ENCODE measurements at places on chromosomes 12 and 14.

DNA sequence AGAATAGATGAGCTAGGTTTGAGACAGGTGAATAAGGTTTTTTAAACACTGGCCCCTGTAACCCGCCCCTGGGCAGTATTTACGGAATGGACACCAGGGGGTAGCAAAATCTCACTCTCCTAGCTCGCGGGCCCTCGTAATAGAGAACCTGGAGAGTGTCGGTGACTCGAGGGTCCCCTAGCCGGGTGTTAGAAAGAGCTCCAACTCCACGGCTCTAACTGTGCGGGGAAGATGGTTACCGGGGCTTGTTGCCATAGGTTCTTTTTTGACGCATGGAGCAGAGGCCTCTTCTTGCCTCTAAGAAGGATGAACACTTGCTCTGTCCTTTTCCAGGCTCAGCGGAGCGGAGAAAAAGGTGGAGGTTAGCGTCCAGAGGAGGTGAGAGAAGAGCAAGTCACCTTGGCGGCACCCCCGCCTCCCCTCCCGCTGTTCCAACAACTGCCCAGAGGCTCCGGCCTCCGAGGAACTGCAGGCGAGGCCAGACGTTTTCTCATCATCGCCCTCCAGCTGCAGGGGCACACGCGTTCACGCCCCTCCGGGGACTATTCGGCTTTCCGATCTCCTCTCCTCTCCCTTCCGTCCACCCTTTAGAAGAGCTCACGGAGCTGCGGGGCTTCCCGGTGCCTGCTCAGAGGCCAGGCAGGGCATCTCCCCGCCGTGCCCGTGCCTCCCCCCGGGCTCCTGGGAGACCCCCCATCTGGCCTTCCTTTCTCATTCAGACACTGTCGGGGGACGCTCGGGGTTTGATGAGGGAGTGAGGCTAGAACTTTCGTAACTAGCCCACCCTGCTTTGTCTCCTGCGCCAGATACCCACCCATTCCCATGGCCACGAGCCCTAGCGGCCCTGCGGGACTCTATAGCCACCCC is 1.4 kb upstream of the ARHGEF40 start:
- no peak for DNase-seq

DNA sequence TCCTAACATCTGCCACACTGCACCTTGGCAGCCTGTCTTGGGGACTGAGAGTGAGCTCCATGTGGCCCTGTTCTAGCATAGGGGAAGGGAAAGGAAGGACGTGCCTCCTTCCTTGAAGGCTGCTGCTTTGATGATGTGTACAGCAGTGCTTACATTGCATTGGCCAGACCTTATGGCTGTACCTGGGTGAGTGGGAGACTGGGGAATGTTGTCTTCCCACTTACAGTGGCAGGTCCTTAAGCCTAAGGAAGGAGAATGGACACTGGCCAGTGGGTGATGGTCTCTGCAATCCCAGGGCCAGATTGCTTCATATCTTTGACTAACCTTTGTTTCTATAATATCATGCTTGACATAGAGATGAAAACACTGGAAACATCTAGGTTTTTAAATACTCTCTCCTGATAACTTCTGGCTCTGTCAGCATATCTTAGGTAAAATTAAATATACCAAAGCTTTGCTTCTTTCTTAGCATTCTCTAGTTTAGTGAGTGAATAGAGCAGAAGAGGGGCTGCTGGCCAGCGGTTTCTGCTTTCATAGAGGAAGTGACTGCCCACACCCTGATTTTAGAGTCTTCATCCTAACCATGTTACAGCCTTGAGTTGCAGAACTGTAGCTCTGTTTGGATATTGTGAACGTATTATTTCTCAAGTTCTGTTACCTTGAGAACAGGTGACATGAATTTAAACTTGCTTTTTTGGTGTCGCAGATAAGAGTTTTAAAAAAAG is 27.2 kb downstream of the KLC1 start:
- no peak for DNase-seq

DNA sequence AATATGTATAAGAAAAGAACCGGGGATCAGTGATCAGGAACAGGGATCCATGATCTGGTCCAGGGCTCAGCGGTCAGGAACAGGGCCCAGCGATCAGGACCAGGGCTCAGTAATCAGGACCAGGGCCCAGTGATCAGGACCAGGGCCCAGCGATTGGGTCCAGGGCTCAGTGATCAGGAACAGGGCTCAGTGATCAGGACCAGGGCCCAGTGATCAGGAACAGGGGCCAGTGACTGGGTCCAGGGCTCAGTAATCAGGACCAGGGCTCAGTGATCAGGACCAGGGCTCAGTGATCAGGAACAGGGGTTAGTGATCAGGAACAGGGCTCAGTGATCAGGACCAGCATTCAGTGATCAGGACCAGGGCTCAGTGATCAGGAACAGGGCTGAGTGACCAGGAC is 56.3 kb downstream of the TMEM121 start:
- no peak for DNase-seq

DNA sequence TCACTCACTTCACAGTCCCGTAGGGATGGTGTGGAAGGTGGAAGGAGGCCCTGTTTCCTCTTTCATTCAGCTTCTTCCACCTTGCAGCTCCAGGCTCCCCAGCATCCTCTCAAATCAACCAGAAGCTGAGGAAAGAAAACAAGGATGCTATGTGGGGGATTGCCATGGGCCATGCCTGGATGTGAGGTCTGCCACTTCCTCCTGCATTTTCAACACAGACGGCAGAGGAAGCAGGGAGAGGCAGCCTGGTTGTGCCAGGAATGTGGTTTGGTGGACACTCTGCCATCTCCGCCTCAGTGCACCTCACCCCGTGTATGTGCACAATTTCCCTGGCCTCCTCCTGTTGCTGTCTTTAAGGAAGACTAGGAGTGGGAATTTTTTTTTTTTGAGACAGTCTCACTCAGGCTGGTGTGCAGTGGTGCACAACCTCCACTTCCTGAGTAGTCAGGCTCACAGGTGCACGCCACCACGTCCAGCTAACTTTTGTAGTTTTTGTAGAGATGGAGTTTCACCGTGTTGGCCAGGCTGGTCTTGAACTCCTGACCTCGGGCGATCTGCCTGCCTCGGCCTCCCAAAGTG is 99.2 kb downstream of the SLC15A4 start:
- no peak for DNase-seq

DNA sequence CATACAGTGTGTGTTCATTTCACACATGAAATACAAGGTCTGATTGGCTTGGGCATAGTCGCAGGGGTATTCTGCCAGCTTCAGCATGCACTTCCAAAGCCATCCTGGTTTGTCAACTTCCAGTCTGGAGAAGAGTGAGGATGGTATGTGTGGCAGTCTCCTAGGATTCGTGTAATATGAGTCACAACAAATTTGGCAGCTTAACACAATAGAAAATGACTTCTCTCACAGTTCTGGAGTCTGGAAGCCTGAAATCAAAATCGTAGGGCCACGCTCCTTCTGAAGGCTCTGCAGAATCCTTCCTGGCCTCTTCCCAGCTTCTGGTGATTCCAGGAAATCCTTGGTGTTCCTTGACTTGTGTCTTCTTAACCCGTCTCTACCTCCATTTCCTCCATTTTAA is 167.5 kb downstream of the PPM1H start:
- DNase-seq = no peak

Data from stimulated activated CD4-positive, alpha-beta T cell treated with anti-CD3 and anti-CD28 coated beads, TNF-alpha, amount 100 ng/mL, for 1 hour (primary cell).